ENCODE measurements at places on chromosomes 11 and 22.
A peak's percentile ranks its signal among the peaks of the same experiment; 100 is the strongest.

DNA sequence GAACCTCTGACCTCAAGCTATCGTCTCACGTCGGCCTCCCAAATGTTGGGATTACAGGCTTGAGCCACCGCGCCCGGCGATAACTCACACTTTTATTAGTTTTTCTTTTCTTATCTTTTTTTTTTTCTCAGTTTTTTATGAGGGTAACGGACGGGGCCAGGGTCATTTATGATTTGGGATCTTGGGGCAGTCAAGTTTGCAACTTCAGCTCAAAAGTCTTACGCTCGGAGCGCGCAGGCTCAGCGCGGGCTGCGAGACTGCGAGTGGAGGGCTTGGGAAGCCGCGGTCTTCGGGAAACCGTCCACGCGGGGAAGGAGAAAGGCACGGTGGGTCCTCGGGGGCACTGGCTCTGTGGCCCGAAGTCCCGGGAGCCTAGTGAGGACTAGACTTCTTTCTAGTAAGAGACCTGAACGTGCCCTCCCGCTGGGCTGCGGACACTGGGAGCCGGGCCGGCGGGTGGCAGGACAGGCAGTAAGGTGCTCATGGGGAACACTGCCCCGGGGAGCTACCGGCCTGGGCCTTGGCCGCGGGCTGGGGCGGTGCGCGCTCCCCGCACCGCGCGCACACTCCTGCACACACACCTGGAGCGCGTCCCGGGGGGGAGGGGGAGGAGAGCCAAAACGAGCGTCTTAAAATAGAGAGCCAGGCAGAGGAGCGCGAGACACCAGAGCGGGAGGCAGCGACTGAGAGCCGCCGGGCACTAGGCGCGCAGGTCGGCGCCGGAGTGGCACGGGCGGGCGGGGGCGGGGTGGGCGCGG is 476 bp upstream of the BARX2 start:
- H3K27ac ChIP-seq: no peak overlapping the region
- H3K27me3 ChIP-seq: peaks cover 50% of the 10 kb centered on the region
- no peak for DNase-seq
- H3K4me1 ChIP-seq: peaks cover 4% of the 10 kb centered on the region
- peak overlapping the region; percentile 55 for H3K4me3 ChIP-seq
- H3K36me3 ChIP-seq: no peaks in the 10 kb centered on the region

- peaks cover 16% of the 10 kb centered on the region for H3K4me1 ChIP-seq
- H3K4me3 ChIP-seq: peak overlapping the region; percentile 92
- no peaks in the 10 kb centered on the region for H3K36me3 ChIP-seq
- H3K27me3 ChIP-seq: no peaks in the 10 kb centered on the region
These were observed 1.4 kb downstream of the DTX4 start for GRCh38 chr11:59173080-59173963.

DNA sequence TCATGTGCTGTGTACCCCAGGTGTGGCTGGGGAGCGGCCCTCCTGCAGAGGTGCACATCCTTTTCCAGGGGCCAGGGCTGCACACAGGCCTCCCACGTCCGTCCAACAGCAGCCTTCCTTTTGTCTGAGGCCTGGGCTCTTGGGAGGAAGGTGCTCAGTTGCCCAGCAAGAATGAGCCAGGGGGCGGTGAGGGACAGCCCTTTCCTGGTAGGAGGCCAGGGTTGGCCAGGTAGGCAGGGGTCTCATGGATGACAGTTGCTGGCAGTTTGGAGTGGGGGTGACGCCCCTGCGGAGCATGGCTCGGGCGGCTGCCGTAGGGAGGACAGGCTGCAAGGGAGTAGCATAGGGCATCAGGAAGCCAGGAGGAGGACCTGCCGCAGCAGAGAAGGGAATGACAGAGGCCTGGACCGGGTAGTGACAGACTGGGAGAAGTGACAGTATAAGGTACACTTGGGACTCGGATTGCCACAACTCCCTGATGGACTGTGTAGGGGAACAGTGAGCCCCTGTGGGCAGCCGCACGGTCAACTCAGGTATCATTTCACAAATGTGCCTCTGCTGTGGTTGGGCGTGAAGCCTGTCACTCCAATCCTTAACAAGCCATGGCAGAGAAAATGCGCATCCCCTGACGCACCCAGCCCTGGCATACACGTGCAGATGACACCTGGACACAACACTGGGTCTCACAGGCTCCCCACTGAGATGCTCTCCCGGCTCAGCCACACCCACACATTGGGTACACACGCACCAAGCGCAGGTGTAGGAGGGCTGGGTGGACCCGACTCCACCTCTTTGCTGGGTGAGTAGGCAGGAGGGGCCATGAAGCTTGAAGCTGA is 79.7 kb downstream of the DGCR2 start:
- H3K4me3 ChIP-seq: no peak overlapping the region
- no peak for DNase-seq

- no peaks in the 10 kb centered on the region for H3K36me3 ChIP-seq
- H3K4me3 ChIP-seq: no peak overlapping the region
- H3K27ac ChIP-seq: no peak overlapping the region
- peaks cover 28% of the 10 kb centered on the region for H3K27me3 ChIP-seq
These were observed 91.7 kb downstream of the PDE2A start for GRCh38 chr11:72582206-72583176.

DNA sequence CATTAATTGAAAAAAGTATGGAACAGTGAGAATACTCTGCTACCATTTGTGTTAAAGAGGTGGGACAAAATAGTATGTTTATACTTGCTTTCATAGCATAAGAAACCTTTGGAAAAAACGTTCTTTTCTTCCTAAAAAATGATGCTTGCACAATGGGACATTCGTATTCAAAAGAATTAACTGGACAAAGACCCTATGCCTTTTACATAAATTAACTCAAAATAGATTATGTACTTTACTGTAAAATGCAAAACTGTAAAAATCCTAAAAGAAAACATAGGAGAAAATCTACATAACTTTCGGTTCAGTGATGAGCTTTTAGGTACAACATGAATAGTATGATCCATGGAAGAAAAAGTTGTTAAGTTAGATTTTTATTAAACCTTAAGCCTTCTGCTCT is 166.2 kb downstream of the NELL1 start:
- DNase-seq: no peak
- no peak overlapping the region for H3K4me3 ChIP-seq
- H3K27me3 ChIP-seq: no peaks in the 10 kb centered on the region
- H3K4me1 ChIP-seq: peaks cover 3% of the 10 kb centered on the region
- no peak overlapping the region for H3K27ac ChIP-seq

- no peak for DNase-seq
- H3K36me3 ChIP-seq: no peaks in the 10 kb centered on the region
- no peaks in the 10 kb centered on the region for H3K4me1 ChIP-seq
- no peak overlapping the region for H3K27ac ChIP-seq
These were observed 26.6 kb downstream of the TMEM123 start for GRCh38 chr11:102426000-102426399.

DNA sequence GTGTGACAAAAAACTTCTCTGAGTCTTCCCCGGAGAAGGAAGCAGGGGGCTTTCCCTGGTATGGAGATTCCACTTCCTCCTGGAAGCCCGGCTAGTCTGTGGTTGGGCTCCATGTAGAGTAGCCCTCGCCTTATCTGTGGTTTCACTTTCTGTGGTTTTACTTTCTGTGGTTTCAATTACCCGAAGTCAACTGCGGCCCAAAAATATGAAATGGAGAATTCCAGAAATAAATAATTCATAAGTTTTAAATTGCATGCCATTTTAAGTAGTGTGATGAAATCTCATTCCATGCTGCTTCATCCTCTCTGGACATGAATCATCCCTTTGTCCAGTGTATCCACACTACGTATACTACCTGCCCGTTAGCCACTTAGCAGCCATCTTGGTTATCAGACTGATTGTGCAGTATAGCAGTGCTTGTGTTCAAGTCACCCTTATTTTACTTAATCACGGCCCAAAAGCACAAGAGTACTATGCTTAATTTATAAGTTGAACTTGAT is 275.0 kb upstream of the SESN3 start:
- no peak for DNase-seq
- no peaks in the 10 kb centered on the region for H3K36me3 ChIP-seq
- no peaks in the 10 kb centered on the region for H3K27me3 ChIP-seq
- no peak overlapping the region for H3K4me3 ChIP-seq

DNA sequence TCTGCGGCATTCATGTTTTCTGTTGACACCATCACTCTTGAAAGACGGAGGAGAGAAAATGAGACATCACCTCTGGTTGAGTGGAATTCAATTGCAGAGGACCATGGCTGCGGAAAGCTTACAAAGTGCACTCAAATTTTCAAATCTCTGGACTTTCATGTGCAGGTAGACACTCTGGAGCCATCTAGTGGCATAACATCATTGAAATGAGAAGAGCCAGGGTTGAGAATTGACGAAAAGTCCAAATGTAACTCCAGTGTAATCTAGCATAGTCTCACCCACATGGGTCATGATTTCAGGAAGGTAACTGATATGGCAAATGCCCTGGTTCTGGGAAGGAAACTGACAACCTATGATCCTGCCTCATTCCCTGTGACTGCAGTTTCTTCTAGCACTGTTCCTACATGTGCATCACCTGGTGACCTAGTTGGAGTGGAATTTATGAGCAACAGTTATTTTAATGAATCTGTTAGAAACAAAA is 687.8 kb downstream of the KCNA4 start:
- no peaks in the 10 kb centered on the region for H3K4me1 ChIP-seq
- DNase-seq: no peak
- H3K27ac ChIP-seq: no peak overlapping the region
- H3K4me3 ChIP-seq: no peak overlapping the region
- H3K36me3 ChIP-seq: no peaks in the 10 kb centered on the region
- H3K27me3 ChIP-seq: no peaks in the 10 kb centered on the region

- no peaks in the 10 kb centered on the region for H3K4me1 ChIP-seq
- H3K4me3 ChIP-seq: no peak overlapping the region
- no peaks in the 10 kb centered on the region for H3K27me3 ChIP-seq
- H3K27ac ChIP-seq: no peak overlapping the region
These were observed 409.7 kb downstream of the SHANK2 start for GRCh38 chr11:70842701-70843100.

DNA sequence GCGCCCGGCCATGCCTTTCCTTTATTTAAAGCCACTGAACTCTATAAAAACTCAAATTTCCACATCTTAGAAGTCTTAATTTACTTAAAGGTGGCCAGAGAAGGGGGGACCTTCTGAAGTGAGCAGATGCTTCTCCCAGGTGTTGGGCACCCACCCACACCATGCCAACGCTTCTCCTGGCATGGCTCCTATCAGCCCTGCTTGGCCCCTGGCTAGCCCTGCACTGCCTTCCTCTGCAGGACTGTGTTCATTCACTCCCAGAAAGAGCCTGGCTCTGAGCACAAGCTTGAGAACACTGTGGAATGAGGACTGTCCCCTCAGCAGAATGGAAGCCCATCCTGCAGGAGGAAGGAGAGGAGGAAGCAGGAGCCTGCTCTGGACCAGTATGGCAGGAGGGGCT is 34.6 kb upstream of the ARFGAP3 start:
- H3K4me3 ChIP-seq: no peak overlapping the region
- no peaks in the 10 kb centered on the region for H3K4me1 ChIP-seq
- DNase-seq: no peak
- H3K27ac ChIP-seq: no peak overlapping the region

DNA sequence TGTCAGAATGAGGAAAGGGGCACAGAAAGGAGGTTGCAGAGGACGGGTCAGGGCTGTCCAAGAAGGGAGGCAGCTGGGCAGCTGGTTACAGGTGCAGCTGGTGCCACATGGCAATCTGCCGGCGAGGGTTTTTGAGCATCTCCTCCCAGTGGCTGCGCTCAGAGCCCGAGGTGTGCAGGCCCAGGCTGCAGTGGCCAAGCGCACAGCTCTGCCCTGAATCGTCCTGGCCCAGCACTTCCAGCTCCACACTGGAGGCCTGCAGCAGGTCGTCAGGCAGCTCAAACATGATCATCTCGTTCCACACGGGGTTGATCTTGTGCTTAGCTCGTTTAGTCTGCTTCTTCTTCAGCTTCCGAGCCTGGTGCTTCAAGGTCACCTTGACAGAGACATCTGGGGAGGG is 42.2 kb downstream of the SYT13 start:
- no peak overlapping the region for H3K27ac ChIP-seq
- no peaks in the 10 kb centered on the region for H3K36me3 ChIP-seq
- no peaks in the 10 kb centered on the region for H3K4me1 ChIP-seq
- H3K4me3 ChIP-seq: no peak overlapping the region
- no peak for DNase-seq
- H3K27me3 ChIP-seq: no peaks in the 10 kb centered on the region

DNA sequence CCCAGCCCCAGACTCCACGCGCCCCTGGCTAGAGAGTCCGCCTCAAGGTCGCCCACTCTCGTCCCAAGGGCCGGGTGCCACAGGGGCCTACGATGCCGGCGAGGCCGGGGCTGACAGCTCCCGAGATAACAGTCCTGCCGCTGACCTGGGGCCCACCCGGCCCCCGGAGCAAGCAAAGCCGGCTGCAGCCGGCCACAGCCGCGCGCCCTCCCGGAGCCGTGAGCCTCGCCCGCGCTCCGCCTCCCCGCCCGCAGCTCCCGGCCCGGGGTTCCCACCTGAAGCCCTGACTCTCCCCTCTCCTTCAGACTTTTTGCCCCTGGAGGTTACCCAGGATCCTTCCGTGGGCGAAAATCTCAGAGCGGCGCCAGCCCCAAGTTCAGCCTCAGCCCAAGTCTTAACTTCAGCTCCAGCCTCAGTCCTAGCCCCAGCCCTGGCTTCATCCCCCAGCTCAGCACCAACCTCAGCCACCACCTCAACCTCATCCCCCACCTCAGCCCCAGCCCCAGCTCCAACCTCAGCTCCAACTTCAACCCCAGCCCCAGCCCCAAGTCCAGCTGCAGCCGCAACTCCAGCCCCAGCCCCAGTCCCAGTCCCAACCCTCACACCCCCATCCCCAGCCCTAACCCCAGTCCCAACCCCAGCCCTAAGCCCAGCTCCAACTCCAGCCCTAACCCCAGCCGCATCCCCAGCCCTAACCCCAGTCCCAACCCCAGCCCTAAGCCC is 1.7 kb downstream of the KLHDC7B start:
- no peak for DNase-seq
- no peak overlapping the region for H3K4me3 ChIP-seq
- H3K4me1 ChIP-seq: no peaks in the 10 kb centered on the region
- no peaks in the 10 kb centered on the region for H3K36me3 ChIP-seq
- H3K27ac ChIP-seq: no peak overlapping the region

GRCh38 chr11:70711095-70711910 is 313.0 kb downstream of the CTTN start:
- no peaks in the 10 kb centered on the region for H3K4me1 ChIP-seq
- no peak overlapping the region for H3K4me3 ChIP-seq
- H3K27me3 ChIP-seq: no peaks in the 10 kb centered on the region
- H3K27ac ChIP-seq: no peak overlapping the region
- H3K36me3 ChIP-seq: no peaks in the 10 kb centered on the region

DNA sequence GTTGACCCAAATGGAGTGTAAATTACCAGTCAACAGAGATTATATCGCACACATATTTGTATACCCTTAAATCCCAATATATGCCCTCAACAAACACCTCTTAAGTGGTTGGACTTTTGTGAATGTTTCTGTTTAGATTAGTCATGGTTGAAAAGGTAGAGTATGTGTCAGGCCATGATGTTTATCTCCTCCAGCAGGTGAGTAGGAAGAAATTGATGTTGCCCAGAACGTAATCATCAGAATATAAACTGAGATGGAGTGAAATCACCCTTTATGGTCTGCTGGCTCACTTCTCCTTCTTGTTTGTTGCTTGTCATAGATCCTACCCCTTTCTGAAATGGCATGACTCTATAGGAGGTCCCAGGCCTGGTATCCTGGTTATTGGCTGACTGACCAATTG is 431.8 kb downstream of the ETS1 start:
- no peak overlapping the region for H3K27ac ChIP-seq
- no peak overlapping the region for H3K4me3 ChIP-seq
- H3K36me3 ChIP-seq: no peaks in the 10 kb centered on the region
- no peak for DNase-seq

GRCh38 chr11:76878014-76878413 is 17.3 kb downstream of the ACER3 start:
- no peaks in the 10 kb centered on the region for H3K27me3 ChIP-seq
- no peaks in the 10 kb centered on the region for H3K36me3 ChIP-seq
- no peak overlapping the region for H3K4me3 ChIP-seq
- DNase-seq: no peak
- H3K27ac ChIP-seq: no peak overlapping the region
- H3K4me1 ChIP-seq: no peaks in the 10 kb centered on the region
